ENCODE measurements at places on chromosomes 5 and 9.

DNA sequence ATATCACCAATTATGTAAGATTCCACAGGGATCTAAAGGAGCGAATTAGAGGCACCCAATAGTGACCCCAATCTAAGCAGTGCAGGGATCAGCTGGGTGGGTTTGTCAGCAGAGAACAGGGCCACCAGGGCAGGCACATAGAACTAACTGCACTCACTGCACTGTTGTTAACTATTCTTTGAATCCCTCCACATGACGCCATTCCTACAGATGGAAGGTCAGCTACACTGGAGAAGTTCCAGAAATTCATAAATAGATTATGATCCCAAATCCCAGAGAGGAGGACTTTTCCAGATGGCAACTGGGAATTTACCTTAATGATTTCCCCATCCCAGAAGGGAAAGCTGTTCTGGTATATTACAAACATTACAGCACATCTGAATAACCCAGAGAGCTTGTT lies 84.2 kb downstream of the THBS4 start:
- no peak for DNase-seq

- DNase-seq, result no peak
Measured at GRCh38 chr5:168647083-168647482, 67.9 kb upstream of the PANK3 start.

GRCh38 chr9:84136119-84136868 lies 155.7 kb downstream of the RMI1 start:
- DNase-seq, result no peak

GRCh38 chr9:134442486-134443173 lies 116.4 kb downstream of the RXRA start:
- DNase-seq, result no peak

DNA sequence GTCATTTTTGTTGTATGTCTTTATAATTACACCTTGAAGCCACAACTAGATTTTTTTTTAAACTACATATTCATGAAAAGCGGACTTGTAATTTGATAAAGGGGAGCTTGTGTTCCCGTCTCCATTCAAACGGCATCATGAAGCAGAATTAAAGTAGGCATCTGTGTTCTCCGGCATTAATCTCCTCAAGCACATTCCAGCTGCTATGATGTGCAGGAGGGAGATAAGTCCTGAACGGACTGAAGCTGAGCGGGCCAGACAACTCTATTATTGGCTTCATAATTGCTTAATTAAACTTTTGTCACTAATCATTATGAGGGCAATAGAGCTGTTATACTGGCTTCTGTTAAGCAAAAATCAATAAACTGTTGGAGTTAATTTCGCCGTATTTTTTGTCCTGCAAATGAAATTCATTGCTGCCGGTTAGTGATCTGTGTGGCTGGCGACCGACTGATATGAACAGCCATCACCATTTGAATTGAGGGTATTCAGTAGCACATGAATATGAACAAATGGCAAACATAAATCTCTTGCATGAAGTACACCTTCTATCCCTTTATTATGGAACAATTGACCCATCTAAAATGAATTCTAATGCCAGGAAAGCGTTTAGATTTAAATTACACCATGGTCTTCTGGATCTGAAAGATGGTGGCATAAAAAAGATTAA lies 408.8 kb upstream of the IRX1 start:
- DNase-seq, result no peak

- no peak for DNase-seq
Measured at GRCh38 chr5:53335115-53335514, 145.3 kb upstream of the FST start.

- DNase-seq, result no peak
Measured at GRCh38 chr9:86652736-86653135, 294.6 kb downstream of the GAS1 start.

GRCh38 chr5:173330338-173331206 lies 2.4 kb upstream of the STC2 start:
- DNase-seq, result no peak

GRCh38 chr9:70579686-70580085 lies 165.2 kb upstream of the KLF9 start:
- no peak for DNase-seq

- DNase-seq, result no peak
Measured at GRCh38 chr5:151897020-151897552, 27.6 kb downstream of the GLRA1 start.

DNA sequence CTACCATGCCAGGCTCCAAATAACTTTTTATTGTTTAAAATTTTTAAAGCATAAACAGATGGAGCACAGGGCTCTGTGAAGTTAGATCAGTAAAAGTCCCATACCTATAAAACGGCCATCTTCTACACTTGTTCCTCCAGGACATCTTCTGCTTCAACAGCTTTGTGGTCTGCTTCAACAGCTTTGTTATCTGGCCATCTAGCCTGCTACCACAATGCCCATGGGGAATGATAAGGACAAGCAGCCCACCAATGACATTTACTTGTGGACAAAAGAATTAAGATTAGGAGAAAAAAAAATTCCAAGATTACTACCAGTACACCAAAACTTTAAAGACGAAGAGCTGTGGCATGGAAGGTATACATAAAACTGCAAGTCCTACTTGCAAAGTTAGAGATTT lies 2.2 kb upstream of the VPS13A start:
- DNase-seq, result no peak

DNA sequence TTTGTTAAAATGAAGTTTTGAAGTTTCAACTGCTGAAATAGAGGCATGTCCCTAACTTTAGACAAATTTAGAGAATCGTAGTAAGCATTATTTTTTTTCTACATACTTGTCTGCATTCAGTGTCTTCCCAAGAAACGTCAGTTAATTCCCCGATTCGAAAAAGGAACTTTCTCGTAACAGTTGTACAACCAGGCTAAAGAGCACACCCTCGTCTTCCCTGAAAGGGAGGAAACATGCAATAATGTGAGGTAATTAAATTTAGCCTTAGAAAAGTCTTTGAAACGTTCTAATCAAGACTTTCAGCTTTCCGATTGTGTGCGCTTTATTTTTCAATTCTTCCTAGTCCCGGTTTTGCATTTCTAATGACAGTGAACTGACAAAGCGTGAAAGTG lies 374 bp upstream of the SLC1A3 start:
- no peak for DNase-seq

- no peak for DNase-seq
Measured at GRCh38 chr5:72702881-72703434, 113.5 kb upstream of the TNPO1 start.

- DNase-seq, result no peak
Measured at GRCh38 chr9:15763371-15763770, 210.5 kb downstream of the CCDC171 start.

DNA sequence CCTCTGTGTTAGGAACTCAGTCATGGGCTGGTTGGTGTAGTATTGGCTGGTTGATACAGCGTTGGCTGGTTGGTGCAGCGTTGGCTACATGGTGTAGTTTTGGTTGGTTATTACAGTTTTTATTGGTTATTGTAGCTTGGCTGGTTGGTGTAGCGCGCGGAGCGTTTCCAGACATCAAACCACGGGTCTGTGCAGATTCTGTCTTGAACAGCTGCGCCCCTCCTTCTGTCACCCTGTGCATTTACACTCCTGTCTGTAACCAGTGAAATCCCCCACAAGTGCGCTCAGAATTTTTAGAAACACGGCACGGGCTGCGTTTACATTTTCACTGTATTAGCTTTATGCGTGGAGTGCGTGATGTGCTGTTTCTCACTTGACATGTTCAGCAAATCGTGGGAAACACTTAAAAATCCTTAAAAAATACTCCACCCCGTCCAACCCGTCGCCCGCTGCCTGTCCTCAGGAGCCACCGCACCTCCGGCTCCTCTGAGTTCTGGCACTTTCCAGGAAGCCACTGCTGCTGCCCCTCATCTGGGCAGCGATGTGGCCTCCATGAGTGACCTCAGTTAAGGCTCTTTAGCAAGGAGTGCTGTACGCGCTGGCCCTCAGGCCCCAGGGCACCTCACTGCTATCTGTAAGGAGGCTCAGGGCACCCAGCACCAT lies 20.8 kb downstream of the NKD2 start:
- DNase-seq, result no peak

GRCh38 chr9:101467690-101468089 lies 32.1 kb upstream of the ALDOB start:
- DNase-seq, result no peak

DNA sequence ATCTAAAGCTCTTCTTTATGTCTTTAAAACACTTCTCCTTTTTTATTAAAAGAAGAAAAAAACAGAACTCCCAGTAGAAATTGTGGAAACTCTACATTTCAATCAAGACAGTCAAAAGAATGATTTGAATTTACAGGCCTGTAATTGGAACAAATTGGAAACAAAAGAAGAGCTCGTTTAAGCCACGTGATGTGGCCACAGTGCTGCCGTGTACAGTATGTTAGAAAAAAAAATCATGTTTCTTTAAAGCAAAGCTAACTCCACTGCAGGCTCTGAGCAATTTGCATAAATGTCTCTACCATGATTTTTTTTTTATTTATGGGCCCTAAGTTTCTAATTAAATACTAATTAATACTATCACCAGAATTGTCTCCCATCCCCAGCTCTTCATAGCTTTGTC lies 325.6 kb downstream of the ZSWIM6 start:
- no peak for DNase-seq

GRCh38 chr9:25742256-25742655 lies 64.0 kb upstream of the TUSC1 start:
- no peak for DNase-seq

- DNase-seq, result no peak
Measured at GRCh38 chr5:5239191-5239590, 99.1 kb downstream of the ADAMTS16 start.

- no peak for DNase-seq
Measured at GRCh38 chr9:6243746-6244145, 28.1 kb downstream of the IL33 start.

- DNase-seq, result no peak
Measured at GRCh38 chr5:56962286-56962685, 10.4 kb upstream of the MIER3 start.

DNA sequence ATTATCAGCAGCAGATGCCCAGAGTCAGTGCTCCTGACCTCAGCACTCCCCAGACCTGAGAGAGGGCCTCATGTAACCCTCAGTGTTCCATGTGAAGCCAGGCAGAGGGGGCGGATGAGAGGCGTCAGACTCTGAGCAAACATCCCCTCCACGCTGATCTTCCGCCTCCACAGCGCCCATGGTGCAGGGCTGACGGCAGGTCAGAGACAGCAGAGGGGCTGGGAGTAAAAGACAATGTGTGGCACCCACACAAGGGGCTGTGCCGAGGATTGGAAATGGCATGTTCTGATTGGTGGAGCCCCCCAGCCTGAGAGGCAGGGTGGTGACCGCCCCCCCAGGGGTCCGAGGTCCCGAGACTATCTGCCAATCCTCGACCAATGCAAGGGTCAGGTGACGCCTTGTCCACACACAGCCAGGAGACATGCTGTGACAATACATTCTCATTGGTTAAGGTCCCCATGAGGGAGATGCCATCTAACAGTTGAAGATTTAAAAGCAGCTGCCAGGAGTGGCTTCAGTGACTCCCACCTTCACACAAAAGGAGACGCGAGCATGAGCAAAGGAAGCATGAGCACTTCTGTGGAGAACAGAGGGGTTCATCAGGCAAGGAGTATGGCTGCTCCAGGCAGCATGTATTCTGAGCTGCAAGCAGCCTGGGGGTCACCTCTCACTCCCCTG lies 19.3 kb upstream of the SLC25A51 start:
- DNase-seq, result no peak

DNA sequence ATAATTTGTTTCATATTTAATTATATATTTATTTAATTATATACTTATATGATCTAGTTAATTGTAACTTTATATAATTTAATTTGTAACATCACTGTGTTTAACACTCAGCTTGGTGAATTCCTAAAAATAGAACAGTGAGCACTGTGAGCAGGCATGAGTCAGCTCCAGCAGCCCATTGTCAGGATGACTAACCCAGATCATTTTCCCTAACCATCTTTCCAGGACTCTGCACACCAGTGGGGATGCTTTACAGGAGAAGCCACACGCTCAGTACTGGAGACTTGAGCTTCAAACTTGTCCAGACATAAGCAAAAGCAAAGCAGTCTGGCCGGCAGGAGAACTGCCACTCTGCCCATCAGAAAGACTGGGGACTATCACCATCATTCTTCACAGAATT lies 446.2 kb upstream of the TRPC7 start:
- no peak for DNase-seq

DNA sequence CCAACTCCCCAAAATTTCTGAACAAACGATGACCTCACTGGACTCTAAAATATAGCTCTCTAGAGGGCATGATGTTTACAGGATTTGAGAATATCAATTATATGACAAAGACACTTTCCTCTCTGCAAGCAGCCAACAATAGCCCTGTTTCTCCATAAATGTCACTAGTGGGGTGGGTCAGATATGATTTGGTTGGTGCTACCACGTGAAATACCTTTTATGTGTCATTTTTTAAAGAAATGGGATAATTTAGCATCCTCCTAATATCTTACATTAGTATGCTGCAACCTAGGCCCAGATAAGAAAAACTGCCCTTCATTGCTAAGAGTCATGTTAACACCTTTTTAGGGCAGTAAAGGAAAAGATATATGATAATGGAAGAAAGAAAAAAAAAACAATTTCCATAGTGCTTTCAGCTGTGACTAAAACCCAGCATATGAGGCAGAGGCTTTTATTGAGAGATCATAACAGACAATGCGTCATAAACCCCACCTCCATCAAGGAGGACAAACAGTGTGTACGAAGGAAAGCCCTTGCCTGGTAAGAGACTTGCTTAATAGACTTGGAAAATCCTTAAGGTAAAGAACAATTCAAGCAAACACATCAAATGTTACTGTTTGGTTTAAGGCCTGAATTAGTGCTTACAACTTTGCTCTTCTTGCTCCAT lies 372.4 kb upstream of the PAPPA start:
- no peak for DNase-seq

DNA sequence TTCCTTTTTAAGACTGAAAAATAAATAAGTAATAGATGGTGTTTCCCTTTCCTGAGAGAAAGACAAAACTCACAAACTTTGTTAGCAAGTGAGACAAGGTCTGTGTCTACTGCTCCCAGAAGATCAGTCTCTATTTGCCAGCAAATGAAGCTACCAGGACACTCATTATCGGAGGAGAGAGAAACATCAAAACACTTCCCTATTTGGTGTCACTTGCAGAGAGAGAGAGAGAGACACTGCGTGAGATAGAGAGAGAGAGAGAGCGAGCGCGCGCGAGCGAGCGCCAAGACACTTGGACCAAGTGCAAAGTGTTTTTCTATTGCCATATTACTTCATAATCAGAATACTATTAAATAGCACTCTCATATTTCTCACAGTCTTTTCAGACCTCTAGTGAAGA lies 142.7 kb downstream of the KCNN2 start:
- no peak for DNase-seq

DNA sequence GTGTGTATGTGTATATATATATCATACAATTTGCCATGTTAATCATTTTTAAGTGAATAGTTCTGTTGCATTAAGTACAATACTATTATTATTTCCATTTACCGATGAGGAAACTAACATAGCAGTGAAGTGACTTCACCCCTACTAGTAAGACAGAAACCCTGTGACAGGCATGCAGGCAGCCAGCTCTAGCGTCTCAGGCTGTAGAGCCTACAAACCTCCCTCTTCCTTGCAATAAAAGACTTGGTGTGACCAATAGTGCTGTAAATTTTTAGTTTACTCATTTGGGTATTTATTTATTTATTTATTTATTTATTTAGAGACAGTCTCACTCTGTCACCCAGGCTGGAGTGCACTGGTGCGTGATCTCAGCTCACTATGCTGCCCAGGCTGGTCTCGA lies 24.7 kb downstream of the FNBP1 start:
- DNase-seq, result no peak

GRCh38 chr9:24218656-24219055 lies 327.0 kb downstream of the IZUMO3 start:
- DNase-seq, result no peak

- no peak for DNase-seq
Measured at GRCh38 chr9:125854553-125855275, 107.5 kb downstream of the PBX3 start.
